Stimulated activated CD8-positive, alpha-beta memory T cell treated with anti-CD3 and anti-CD28 coated beads, Interleukin-7, amount 100 ng/mL, for 48 hours (primary cell): ENCODE measurements at places on chromosomes 2 and 18.

GRCh38 chr18:22674272-22674671 lies 256.6 kb upstream of the CTAGE1 start:
- no peak for DNase-seq

- peak; percentile 88 for DNase-seq
These were observed at the start of gene ETAA1 for GRCh38 chr2:67397143-67397986. ETAA1 (plus strand) TSS chr2:67397333; CDS start chr2:67397449, 116 bp downstream.

DNA sequence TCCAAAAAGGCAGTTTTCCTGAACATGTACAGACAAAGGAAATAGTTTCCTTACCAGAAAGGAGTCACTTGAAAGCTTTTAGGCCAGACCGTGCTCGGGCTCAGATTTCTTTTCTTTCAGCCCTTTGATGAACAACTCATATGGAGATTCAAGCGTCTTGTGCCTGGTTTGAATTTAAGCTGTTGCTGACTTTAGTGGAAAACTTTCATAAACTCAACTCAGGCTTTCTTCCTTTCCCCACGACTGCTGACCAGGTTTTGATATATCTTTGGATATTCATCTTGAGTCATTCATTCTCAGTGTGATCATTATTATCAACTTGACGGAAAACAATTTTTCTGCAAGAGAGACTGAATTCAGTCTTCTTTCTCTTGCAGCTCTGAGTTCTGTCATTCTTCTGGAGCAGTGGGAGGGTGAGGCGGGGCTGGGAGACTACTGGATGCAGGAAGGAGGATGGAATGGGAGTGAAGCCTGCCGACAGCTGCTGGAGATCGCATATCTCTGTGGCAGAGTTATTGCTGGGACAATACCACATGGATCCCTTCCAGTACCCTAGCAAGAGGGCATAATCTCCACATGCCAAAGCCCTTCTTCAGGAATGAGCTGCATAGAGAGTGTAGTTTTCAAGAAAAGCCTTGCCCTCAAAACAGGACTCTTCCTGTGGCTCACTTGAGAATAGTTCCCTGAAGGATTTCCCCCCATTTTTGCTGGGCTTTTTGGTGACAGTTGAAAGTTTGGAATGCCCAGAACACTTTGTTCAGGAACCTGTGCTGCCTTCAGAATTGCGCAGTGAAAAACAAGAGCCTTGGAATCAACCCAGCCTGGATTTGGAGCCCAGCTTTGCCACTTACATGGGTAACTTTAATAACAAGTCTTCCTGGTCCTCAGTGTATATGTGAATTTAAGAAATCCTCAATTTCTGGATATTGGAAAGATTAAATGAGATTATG lies 364.4 kb downstream of the ZNF521 start:
- DNase-seq: no peak

DNA sequence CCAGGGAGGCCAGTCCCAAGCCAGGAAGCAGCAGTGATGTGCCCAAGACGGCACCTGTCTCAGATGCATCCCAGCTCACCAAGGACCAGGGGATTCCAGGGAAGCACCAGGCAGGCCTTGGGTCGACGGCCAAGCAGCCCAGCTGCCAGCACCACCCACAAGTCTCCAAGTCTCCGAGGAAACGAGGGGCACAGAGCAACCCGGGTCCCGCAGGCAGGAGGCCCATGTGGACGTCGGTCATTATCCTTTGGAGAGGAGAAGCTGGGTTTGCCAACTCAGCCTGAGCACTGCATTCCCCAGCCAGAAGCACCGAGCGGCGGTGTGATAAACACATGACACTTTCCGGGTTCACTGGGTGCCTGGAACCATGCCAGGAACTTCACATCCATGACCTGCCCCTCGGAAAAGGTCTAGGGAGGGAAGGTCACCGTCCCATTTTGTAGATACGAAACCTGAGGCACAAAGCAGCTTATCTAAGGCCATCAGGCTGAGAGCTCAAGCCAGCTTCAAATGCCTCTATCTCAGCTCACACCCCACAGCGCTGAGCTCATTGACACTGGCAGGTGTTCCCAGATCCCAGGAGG lies 104.5 kb downstream of the ZNF516 start:
- DNase-seq: no peak

DNA sequence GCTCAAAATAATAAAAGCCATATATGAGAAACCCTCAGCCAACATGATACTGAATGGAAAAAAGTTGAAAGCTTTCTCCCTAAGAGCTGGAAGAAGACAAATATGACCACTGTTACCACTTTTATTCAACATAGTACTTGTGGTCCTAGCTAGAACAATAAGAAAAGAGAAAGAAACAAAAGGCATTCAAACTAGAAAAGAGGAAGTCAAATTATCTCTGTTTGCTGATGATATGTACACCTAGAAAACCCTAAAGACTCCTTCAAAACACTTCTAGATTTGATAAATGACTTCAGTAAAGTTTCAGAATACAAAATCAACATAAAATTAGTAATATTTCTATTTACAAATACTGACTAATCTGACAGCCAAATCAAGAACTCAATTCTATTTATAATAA lies 328.8 kb upstream of the GCFC2 start:
- no peak for DNase-seq

DNA sequence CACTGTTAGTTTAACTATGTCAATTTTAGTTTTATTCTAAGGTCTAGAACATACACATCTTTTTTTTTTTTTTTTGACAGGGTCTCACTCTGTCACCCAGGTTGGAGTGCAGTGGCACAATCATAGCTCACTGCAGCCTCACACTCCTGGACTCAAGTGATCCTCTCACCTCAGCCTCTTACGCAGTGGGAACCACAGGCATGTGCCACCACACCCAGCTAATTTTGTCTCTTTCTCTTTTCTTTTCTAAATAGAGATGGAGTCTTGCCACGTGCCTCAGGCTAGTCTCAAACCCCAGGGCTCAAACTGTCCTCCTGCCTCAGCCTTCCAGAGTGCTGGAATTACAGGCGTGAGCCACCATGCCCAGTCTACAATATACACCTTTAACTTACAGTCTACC lies 69.5 kb upstream of the CHRNA1 start:
- DNase-seq: no peak

DNA sequence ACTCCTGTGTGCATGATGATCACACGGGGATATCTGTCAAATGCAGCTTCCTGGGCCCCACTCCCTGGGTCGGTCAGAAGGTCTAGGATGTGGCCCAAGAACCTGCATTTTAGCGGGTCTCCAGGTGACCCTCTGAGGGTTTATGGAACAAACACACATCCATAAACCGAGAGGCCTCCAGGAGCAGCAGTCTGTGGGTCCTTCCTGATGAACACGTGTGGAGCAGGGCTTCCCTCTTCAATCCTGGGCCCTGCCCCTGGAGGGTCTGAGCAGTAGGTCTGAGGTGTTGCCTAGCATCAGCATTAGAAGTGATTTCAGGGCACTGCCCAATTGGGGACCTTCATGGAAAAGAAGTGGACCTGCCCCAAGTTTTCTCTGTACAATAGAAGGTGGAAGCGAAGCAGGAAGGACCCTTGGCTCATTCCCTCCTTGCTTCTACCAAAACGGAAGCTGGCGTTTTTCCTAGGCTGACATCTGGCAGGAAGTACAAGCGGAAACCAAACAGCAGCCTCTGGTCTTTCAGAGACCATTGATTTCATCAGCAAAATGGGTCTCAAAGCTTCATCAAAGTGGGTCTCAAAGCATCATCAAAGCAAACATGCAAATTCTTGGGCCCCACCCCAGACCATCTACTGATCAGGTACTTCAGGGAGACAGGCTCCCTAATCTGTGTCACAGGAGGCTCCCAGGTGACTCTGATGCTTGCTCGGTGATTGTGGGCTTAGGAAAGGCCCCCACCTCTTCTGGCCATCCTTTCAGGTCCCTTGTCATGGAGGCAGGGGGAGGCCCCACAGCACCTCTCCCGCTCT lies 30.7 kb downstream of the INO80C start:
- DNase-seq: no peak

DNA sequence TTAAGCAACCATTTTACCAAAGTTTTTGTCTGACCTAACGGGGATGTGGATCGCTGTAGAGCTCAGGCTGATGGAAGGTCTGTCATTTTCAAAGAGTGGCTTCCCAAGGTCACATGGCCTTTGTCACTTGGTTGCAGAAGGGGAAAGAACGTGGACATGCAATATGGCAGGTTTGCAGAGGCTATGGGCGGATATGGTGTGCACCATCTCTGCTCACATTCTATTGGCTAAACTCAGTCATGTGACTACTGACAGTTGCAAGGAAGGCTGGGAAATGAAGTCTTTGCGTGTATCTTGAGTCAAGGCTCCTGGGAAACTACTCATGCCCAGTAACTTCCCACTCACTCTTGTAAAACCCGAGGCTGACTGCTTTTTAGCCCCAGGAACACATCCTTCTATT lies 96.8 kb downstream of the ST6GAL2 start:
- DNase-seq: no peak

GRCh38 chr2:190679813-190680591 lies 31.1 kb downstream of the NAB1 start:
- no peak for DNase-seq

GRCh38 chr2:1546023-1546591 lies 132.8 kb downstream of the TPO start:
- no peak for DNase-seq
